AG08395 (cell line): ENCODE measurements at places on chromosomes 12 and 14.
A peak's percentile ranks its signal among the peaks of the same experiment; 100 is the strongest.

- DNase-seq: peak; percentile 52
These were observed 624 bp downstream of the M6PR start for GRCh38 chr12:8948701-8949341.

- no peak for DNase-seq
These were observed 78.7 kb downstream of the PRICKLE1 start for GRCh38 chr12:42510823-42511222.

DNA sequence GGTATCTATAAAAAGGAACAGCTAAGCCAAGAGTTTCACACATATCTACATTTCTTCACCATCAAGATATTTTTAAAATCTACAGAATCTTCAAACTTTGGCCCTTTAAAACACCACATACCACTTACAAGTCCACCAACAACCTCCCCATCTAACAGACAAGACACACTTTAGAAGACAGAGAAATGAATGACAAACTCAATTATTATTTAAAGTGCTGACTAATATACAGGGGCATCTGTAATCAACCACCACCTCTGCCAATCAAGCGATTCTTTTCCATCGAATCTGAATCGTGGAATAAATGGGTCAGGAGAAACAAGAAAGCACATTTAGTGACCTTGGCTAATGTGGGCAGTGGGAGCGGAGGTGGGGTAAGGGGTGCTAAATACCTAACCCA, 7.7 kb downstream of the SETD3 start:
- DNase-seq: no peak

DNA sequence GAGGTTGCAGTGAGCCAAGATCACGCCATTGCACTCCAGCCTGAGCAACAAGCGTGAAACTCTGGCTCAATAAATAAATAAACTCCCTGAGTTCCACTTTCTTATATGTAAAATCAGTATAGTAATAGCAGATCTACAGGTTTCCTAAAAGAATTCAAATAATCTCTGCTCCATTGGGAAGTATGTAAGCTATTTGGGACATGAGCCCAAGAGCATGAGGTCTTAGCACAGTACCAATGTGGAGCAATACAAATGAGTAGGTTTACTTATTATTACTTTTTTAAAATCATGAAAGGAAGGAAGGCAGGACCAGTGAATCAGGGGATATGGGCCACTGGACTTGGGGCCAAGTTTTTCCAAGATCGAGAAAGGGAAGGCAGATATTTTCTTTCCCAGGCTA, 216.9 kb upstream of the DIO2 start:
- peak; percentile 20 for DNase-seq

- no peak for DNase-seq
These were observed 3.0 kb upstream of the LGALS3 start for GRCh38 chr14:55126034-55126433.

DNA sequence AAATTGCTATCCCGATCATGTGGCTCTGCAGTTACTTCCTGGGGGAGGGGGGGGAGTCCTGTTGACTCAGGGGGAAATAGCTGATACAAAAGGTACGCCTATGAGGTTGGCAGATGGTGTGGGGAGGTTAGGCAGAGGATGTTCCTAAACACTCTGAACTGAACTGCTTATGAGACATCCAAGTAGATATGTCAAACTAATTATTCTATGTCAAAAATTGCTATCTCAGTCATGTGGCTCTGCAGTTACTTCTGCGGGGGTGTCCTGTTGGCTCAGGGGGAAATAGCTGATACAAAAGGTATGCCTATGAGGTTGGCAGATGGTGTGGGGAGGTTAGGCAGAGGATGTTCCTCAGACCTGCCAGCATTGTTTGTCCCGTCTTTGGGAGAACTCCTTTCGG, 5.1 kb upstream of the VCPKMT start:
- no peak for DNase-seq

GRCh38 chr14:59511916-59512575, 27.7 kb downstream of the JKAMP start:
- DNase-seq: no peak

- peak; percentile 63 for DNase-seq
These were observed 15.8 kb upstream of the ORAI1 start for GRCh38 chr12:121610239-121611149.

- DNase-seq: peak; percentile 50
These were observed 48.9 kb upstream of the POC1B start for GRCh38 chr12:89574736-89575208.

- no peak for DNase-seq
These were observed 208.6 kb upstream of the CDKN3 start for GRCh38 chr14:54188064-54188666.

GRCh38 chr12:56661979-56662638, 16.3 kb upstream of the ATP5F1B start:
- no peak for DNase-seq

GRCh38 chr14:100448376-100448775, 125.2 kb downstream of the SLC25A47 start:
- DNase-seq: no peak

- DNase-seq: no peak
These were observed 279.9 kb upstream of the TBX3 start for GRCh38 chr12:114963846-114964245.

DNA sequence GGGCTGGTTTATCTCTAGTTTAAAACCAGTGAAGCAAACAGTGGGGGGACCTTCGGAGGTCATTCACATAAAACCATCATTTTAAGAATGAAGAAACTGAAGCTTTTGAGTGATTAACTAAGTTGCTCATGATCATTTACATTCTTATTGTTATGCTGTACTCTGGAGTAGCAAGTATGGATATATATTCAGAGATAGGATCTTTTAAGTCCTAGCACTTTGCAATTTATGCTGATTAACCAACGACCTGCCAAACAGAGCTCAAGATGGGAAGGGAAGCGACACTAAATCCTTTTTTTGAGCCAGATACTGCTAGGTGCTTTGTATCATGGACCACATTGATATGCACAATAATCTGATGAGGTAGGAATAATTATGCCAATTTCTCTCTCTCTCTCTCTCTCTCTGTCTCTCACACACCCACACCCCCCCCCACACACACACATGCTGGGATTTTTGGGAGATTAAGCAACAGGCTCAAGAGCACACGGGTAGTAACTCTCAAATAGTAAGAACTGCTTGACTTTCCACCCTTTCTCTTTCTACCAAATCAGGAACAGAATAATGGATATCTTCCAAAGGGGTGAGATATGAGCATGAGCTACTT, 303.4 kb downstream of the APAF1 start:
- DNase-seq: no peak

DNA sequence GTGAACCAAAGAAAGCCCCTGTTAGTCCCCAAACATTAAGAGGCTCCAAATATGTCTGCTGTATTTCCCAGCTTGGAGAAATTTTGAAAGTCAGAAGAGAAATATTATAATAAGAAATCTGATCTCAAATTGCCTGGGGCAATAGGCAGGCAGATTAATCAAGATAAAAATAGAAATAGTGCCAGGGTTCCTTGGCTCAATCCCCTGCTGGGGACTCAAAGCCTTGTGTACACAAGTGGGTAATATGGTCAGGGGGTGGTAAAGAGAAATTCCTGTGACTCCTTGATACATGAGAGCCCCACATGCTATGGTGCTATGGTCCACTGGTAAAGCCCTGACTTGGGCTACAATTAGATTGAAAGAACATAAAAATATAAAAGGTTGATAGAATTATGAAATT, 41.3 kb upstream of the ARID2 start:
- no peak for DNase-seq

DNA sequence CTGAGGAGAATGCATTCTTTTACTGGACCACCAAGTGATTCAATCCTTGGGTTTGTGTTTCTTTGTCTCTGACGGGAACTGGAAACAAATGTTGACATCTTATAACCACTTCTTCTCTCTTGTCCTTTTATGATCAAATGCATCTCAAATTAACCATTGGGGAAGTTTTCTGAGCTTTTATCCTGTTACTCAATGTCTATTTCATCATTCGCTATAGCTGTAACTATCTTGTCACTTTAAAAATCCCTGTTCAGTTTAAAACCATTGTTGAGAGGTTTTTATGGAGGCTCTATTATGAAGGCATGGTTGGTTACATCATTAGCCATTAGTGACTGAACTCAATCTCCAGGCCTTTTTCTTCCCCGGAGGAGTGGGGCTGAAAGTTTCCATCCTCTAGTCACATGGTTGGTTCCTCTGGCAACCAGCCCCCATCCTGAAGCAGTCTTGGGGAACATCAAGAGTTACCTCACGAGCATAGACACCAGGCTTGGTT, 2.7 kb upstream of the CLEC6A start:
- DNase-seq: no peak

DNA sequence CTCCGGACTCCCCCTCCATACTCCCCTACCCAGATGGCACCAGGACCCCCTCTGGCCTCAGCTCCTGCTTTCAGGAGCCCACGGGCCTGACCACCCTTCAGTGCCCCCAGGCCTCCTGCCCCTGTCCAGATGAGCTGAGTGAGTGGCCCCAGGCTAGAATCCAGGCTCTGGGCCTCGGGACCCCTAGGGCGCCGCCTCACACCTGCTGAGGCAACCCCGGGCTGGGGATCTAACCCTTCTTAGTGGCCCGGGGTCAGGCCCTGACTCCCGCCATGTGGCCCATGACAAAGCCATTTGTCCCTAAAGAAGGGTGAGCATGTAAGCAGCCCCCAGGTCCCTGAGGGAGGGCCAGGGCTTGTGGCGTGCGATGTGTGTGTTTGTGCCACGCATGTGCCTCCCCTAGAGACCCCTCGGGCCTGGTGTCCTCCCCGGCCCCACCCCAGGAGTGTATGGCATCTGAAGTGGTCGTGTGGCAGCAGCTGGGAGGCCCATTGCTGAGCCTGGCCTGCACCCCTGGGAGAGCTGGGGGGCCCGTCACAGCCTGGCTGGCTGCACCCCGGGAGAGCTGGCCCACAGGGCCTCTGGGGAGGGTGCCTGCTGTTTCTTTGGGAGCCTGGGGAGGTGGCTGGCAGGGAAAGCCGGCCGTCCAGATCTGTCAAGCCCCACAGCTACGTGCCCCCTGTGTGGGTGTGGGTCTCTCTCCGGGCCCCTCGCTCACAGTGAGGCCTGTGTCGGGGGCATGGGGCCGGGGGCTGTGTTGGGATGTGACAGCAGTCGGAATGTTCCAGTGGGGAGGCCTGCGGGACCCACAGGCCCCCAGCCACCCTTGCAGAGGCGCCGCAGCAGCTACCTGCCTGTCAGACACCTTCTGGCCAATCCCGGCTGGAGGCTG, 7.8 kb downstream of the FBRSL1 start:
- DNase-seq: no peak

DNA sequence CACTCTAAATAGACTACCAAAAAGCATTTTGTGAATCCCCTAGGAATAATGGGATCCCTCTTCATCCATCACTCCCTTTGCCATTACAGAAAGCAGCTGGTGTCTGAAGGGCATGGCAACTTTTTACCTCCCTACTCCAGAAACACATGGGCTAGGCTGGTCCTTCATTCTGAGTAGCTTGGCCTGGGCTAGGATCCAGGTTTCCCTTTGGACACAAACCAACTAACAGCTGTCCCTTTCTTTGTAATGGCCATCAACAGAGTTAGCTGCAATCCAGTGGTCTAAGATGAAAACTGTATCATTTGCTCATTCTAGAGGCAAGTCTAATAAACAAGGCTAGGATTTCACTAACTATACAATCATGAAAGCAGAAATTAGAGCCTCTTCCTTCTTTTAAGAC, 7.4 kb downstream of the GRIN2B start:
- no peak for DNase-seq

- DNase-seq: no peak
These were observed 68.6 kb downstream of the CNTN1 start for GRCh38 chr12:40760821-40761220.

GRCh38 chr12:5796171-5796958, 148.7 kb downstream of the ANO2 start:
- peak; percentile 38 for DNase-seq

DNA sequence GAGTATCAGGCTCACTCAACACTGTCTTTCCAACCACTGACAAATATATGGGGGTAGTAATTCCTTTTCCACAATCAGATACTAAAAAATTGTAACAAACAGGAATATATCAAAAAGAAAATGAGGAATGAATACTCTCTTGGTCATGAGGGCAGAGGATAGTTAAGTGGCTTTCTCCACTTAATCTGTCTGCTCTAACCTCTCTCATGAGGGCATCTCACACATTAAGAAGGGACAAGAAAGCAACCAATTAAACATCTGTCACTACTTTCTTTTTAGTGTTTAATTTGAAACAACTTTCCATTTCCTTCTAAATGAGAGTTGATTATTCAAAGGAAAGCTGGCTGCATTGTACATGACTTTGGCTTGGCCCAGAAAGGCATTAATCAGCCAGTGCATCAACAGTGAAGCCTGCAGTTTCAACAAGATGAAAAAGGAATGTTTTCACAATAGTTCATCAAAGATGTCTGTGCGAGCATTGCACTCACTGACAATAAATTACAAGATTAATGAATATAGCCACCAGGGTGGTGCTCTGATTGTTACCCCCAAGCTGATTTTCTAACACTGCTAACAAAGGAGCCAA, 142.0 kb downstream of the SEC23A start:
- DNase-seq: no peak

GRCh38 chr14:55107766-55108554, 21.1 kb upstream of the LGALS3 start:
- peak; percentile 97 for DNase-seq

GRCh38 chr12:6767353-6768319, 1.5 kb downstream of the PTMS start:
- no peak for DNase-seq

DNA sequence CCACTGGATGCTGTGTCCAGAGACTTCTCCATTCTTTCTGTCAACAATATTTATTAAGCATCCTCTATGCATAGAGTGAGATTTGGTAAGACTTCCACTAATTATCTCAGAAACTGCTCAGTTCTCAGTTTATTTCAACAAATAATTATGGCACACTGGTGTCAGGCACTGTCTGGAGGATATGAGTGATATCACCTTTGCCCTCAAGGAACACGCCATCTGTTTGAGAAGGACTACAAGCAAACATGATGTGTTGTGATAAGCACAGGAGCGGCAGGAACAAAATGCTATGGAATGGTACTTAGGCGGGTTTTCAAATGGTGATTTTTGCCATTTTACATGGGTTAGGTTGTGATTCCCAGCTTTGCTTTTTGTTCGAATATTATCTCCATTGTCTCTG, 229.2 kb downstream of the DPF3 start:
- no peak for DNase-seq
